Right cardiac atrium (tissue), 5 donors: ENCODE measurements at places on chromosomes 2 and 18. TPM values are rescaled to one million over a fixed set of nuclear protein-coding genes. Genes with fewer than 3 reads are reported as not detected.

GRCh38 chr2:42167458-42167857, 1.7 kb upstream of the EML4 start:
- no peak for DNase-seq

DNA sequence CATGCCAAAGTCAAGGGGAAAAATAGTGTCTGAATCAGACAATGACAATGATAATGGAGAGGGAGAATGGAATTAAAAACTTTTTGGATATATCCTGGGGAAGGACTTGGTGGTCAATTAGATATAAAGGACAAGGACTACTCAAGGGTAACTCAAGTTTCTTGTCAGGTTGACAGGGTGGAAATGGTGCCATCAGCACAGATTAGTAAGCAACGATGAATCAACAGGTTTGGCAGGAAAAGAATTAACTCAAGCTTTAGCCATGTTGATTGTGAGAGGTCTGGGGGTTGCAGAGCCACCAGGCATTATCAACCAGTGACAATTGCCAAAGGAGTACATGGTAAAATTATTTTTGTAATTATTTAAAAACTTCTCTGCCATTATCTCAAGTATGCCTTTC, 35.8 kb upstream of the SPATS2L start:
- DNase-seq: no peak

- DNase-seq: no peak
Measured at GRCh38 chr2:172397148-172397834, 30.1 kb upstream of the ITGA6 start.

DNA sequence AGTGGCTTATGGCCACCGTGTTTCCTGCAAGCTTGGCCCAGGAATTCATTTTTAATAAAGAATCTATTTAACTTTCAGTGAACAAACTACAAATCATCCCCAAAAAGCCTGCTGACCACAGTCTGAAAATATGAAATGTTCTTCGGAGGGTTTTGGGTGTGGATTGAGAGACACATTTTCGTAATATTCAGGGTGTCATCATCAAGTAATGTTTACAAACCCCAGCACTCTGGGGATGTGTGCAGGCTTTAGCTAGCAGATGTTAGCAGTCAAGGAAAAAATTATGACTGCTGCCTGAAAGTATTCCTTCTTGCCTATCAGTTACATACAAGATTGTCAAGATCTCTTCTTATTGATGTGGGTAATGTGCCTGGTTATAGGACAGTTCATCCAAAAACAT, 143.9 kb upstream of the FN1 start:
- no peak for DNase-seq

- no peak for DNase-seq
Measured at GRCh38 chr2:168470320-168471162, 14.5 kb downstream of the CERS6 start.

DNA sequence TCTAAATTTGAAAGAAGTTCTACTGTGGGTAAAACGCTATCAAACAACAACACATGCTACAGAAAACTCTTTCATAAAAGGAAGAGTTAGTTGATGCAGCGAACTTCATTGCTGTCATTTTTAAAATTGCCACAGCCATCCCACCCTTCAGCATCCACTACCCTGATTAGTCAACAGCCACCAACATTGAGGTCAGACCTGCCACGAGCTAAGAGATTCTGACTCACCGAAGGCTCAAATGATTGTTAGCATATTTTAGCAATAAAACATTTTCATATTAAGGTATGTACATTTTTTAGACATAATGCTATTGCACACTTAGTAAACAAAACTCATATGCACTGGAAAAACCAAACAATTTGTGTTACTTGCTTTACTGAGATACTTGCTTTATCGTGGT, 347.1 kb downstream of the CLIP4 start:
- no peak for DNase-seq

- no peak for DNase-seq
Measured at GRCh38 chr2:45859682-45860081, 208.2 kb downstream of the PRKCE start.

DNA sequence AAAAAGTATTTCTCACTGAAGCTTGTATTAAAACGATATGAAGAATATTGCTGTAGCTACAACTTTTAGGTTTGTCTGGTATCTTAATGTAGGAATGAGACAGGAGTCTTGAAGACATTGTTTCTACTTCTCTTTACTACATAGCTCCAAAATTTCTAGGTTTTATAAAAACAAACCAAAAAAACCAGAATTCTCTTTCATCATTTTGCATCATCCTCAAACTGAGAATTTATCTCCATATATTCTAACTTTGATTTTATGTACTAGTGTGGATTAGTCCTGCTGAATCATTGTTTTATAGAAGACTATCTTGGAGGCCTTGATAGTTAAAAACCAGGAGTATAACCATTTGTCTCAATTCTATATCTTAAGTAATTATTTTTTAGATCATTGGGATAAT, 100.2 kb downstream of the ICA1L start:
- DNase-seq: no peak

GRCh38 chr2:70627211-70627898, 73.7 kb upstream of the TGFA start:
- no peak for DNase-seq

- DNase-seq: no peak
Measured at GRCh38 chr18:11400703-11401102, 208.7 kb upstream of the SLC35G4 start.

GRCh38 chr2:153595939-153596338, 117.4 kb upstream of the RPRM start:
- DNase-seq: peak; percentile 34

DNA sequence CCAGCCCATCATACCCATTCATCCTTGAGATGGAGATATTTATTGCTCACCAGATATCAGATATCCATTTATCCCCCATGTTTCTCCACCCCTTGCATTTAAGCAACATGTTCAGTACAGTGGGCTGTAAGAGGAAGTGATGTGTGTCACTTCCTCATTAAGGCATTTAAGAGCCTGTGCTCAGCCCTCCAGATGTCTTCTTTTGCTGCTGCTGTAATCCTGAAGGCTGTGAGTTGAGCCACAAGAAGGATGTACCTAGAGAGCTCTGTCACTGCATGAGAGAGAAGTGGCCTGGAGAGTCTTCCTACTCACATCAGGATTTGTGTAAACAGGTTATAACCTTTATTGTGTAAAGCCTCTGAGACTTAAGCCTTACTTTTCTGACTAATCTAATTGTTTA, 151.8 kb upstream of the UNC80 start:
- no peak for DNase-seq

DNA sequence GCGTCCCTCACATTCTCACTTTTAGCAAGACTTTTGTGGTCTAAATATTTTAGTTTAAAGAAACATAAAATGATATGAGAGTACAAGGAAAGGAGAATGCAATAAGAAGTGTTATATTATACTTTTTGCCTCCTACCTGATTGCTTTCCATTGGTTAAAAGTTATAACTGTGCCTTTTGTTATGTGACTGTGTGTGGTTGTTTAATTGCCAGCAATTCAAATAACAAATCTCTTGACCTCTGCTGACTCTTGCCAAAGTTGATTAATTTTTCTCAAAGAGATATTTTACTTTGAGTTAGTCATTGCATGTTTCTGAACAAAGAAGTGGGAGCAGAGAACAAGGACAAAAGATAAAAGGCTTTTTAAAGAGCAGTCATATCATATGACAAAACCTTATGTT, 599.5 kb downstream of the SUCLG1 start:
- DNase-seq: no peak

DNA sequence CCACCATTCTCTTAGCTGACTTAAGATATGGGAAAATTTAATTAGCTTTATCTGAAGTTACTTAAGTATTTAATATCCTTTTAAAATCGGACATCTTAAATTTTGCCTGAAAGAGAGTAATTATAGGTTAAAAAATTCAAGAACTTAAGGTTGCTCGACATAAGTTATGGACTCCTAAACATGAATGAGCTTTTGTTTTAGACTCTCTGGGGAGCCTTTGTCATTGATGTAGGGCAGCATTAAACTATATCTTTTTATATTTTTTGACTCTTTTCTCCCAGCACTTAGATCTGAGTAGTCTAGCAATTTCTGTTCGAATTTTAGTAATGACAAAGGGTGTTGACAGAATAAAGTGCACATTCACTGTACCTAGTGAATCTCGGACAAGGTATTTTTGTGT, 4.7 kb downstream of the PHLPP1 start:
- DNase-seq: no peak

The ANKRD30BL gene
- total RNA-seq: not detected

The DYTN gene
- total RNA-seq: not detected

The SPDYA gene
- not detected for total RNA-seq

The ANKRD36C gene
- 10.9 TPM for total RNA-seq

The TMEM200C gene
- total RNA-seq: 6.5 TPM

The DUSP2 gene
- total RNA-seq: 1.7 TPM

The FER1L5 gene
- 0.17 TPM for total RNA-seq
